ENCODE measurements at places on chromosomes 7 and 10. TPM values are rescaled to one million over a fixed set of nuclear protein-coding genes. Genes with fewer than 3 reads are reported as not detected.
A peak's percentile ranks its signal among the peaks of the same experiment; 100 is the strongest.

- no peak for DNase-seq
Measured at GRCh38 chr7:46568420-46569132, 647.5 kb upstream of the IGFBP3 start.

DNA sequence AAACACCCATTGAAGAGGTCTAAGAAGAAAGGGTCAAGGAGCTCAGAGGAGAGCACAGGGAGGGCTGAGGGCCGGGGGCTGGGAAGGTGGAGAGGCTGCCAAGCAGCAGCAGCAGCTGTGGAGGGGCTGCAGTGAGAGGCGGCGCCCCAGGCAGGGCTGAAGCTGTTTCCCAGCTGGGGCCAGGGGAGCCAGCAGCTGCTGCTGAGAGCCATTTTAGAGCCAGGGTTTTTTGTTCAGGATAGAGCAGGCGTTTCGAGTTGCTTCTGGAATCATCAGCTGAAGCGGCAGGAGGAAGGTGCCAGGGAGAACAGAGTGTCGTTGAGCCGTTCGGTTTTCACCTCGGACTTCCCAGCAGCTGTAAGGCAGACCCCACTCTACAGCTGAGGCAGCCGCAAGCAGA lies 62.7 kb downstream of the LANCL2 start:
- no peak for DNase-seq

DNA sequence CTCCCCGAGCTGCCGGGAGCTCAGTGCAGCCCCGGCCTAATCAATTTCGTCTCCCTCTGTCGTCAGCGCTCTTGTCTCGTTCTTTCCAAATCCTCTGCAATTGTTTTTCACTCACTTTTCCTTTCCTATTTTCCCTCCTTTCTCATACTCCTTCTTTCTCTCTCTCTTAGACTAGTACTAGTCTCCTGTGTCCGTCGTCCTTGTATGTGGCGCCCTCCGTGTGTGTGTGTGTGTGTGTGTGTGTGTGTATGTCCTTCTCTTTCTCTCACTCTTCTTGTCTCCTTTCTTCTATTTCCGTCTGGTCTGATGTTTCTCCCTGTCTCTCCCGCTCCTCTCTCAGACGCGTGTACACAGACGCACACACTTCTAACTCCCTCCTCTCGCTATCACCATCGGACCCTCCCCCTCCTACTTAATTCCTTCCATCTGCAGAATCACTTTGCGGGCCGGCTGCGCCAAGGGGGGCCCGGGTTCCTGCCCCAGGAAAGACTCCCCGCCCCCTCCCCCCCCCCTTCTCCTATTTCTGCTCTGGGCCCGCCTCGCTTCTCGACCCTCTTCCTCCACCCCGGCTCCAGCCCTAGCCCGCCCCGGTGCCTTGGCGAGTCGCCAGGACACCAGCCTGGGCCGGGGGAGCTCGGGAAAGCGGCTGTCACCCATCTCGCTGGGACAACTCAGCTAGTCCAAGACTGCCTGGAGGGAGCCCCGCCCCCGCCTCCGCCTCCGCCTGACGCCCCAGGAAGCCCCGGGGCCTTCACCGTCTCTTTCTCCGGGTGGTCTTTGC lies 743 bp upstream of the ZCCHC24 start:
- peak; percentile 39 for DNase-seq

- no peak for DNase-seq
Measured at GRCh38 chr7:95601316-95601715, 5.0 kb upstream of the PDK4 start.

DNA sequence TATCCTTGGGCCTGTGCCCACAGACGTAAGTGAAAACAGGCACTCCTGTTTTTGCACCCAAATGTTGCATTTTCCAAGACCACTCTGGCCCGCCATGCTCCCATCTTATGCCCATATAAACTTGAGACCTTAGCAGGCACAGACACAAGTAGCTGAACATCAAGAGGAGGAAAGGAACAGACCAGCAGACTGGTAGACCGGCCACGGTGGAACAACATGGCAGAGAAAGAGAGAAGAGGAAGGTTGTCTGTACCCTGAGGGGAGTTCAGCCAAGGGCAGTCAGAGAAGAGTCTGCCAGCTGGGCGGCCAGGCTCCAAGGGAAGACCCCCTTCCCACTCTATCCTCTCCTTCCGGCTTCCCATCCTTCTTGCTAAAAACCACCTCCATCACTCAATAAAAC lies 85.3 kb downstream of the GPR37 start:
- no peak for DNase-seq

DNA sequence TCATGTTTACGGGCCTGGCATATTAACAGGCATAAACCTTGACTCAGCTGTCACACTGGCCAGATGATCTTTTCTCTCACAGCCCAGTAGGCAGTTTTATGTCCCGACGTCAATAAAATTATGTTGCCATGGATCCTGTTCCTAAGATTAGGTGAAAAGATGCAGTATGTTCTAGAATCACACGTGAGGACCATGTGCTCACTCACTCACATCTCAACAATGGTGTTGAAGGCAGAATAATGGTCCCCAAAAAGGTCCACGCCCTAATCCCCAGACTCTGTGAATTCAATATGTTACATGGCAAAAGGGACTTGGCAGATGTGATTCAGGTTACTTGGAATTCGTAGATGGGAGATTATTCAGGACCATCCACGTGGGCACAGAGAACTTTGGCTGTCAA lies 3.5 kb downstream of the DOCK1 start:
- no peak for DNase-seq

The PRSS37 gene
- not detected for polyA plus RNA-seq
